Stimulated activated CD8-positive, alpha-beta memory T cell treated with anti-CD3 and anti-CD28 coated beads, Interleukin-12 subunit alpha, Interleukin-12 subunit beta, amount 100 ng/mL, for 4 hours (primary cell): ENCODE measurements at places on chromosomes 5 and 9.

DNA sequence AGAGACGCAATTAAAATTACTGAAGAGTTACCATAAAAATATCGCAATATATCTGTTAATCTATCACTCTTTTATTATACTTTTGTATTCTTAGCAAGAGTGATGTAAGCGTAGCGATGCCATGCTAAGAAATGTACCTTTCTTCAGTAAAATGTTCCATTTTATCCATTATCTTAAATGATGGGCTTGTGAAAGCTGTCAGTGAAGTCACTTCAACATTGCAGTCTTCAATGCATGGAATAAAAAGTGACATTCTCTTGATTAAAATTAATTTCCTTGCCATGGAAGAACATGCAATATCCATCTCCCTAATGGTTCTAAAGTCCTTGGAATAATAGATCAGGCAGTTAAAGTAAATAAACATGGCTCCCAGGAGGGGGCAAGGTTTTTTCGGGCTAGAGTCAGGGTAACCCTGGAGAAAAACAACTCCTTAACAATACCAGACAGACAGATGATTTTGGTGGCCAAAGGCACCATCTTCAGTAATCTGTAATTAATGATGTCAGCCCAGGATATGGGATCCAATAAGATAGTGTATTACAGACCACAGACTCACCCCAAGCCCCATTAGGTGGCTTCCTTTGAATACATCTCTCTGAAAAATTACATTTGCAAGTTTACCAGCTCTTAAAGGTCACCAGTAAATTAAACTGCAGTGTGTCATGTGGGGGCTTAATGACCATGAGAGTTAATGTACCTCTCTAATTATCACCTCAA lies 677.1 kb downstream of the DTWD2 start:
- no peak for DNase-seq

GRCh38 chr5:124648902-124649467 lies 97.5 kb downstream of the ZNF608 start:
- no peak for DNase-seq

GRCh38 chr5:172730981-172731679 lies 39.9 kb downstream of the DUSP1 start:
- DNase-seq, result no peak

GRCh38 chr9:113622600-113623400 lies 159.3 kb downstream of the RGS3 start:
- DNase-seq, result no peak

DNA sequence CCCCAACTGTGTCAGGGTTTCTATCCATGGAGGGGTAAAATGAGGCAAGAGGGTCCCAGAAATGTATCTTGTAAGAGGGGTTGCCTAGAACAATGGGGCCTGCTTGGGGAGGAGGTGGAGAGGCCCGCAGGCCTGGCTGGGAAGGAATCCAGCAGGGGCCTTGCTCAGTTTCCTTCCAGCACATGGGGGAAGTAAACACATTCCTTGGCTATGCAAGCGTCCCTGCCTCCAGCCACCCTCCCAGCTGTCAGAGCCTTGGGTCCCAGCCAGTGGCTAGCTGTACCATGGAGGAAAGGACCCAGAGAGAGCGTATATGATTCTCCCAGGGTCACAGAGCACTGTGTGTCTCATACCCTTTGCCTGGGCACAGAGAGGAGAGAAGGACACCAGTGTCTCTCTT lies 71.1 kb upstream of the IL17B start:
- no peak for DNase-seq

DNA sequence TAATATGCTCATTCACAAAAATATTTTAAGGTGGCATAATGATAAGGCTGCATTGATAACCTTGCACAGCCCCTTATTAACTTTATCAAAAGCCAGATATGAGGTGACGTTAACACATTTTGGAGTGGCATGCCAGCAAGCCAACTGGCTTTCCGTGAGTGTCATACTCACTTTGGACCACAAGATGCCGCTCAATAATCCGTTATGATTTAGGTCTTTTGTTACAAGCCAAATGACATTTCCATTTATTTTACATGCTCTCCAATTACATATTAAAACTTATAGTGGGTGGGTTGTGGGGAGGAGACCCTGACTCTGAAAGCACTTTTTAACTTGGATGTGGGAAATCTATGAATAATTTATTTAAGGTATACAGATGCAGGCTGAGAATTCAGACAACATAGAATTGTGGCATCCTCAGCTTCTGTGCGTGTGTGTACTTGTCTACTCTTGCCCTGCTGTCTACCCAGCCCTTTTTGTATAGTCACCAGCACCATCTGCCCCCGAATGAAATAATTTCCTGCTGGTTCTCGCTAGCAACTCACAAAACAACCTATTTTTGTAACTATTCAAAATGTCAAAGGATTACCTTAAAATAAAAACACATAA lies 305.1 kb downstream of the PSAT1 start:
- no peak for DNase-seq

GRCh38 chr5:120958877-120959485 lies 494.9 kb downstream of the PRR16 start:
- DNase-seq, result no peak

DNA sequence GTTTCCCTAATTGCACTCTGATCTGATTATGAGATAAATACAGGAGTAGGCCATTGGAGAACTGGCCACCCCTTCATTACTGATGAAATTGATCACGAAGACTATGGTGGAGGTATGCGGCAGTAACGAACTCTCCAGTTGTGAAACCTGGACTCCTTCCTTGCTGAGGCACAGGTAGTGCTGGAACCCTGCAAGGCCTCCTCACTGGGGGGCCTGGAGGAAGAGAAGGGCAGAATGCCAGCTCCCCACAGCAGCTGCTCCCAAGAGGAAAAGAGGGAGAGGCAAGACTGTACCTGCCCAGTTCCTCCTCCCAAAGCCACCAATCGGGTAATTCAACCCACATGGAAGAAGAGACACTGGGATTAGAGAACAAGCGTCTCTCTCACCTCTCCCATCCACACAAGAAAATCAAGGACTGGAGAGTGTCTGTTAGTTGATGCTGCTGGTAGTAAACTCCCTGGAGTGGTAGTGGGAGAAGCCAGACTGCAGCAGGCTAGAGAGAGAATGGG lies 19.1 kb upstream of the TRIO start:
- DNase-seq, result no peak

- no peak for DNase-seq
Measured at GRCh38 chr5:174315871-174316270, 270.4 kb downstream of the NSG2 start.

DNA sequence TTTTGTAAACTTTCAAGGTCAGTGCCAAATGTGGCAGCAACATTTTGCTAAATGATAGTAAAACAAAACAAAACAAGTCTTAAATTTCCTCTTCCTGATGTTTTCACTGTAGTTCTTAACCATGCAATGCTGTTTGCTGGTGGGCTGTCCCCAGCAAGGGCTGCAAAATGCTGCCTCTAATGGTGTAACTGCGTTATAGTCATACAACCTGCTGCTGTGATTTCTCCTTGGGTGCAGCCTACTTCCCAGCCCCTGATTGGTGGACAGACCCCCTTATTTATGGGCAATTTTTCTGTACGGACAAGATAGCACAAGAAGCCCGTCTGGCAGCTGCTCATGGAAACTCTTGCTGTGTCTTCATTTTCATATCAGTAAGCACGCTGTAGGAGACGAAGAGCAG lies 26.6 kb upstream of the PIP5K1B start:
- no peak for DNase-seq

- DNase-seq, result no peak
Measured at GRCh38 chr5:1182633-1183423, 18.6 kb upstream of the SLC6A19 start.

GRCh38 chr5:169070413-169070812 lies 230.5 kb downstream of the SLIT3 start:
- DNase-seq, result no peak

DNA sequence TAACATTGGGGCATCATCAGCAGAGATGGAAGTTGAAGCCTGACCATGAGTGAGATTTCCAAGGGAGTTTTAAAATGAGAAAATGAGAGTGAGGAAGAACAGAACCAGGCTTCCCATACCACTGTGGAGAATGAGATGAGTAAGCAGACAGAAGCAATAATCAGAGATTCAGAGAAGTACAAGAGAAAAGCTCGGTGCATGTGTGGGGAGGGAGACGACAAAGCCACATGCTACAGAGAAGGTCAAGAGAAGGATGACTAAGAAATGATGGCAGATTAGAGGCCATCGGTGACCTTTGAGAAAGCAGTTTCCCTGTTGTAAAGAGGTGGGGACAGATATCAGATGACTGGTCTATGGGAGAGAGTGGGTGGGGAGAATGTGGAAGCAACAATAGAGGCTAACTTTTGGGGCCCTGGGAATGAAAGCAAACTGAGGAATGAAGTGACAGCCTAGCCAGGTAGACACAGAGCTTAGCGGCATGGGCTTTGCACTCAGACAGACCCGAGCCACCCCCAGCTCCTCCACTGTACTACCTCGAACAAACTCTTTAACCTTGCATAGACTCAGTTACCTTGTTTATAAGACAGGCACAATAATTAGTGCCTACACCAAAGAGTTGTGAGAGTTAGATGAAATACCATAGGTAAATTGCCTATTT lies 207.7 kb downstream of the PIK3R1 start:
- no peak for DNase-seq

DNA sequence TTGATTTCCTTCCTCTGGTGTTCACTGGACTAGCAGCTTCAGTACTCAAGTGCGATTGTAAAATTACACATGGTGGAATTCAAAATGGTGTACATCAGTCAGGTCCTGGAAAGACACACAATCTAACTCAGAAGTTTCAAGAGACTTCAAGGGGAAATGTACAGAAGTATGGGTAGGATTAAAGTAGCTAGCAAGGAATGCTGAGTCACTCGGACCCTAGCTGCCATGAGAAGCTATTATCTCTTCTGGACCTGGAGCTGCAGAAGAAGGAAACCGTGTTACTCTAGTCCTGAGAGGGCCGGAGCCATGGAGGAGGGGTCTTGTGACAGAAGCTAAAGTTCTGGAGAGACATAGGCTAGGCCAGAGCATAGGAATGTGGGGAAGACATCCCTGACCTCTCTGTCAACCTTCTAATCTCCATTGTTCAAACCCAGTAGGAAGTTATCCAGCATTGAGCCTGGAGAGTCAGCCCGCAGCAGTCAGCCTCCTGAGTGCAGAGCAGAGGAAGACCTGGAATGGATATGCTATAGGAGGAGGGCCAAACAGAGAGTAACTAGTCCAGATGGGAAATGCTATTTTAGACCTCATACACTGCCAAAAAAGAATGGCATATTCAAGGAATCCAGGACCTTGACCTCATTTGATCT lies 84.3 kb downstream of the GHR start:
- no peak for DNase-seq

- DNase-seq, result no peak
Measured at GRCh38 chr9:128082151-128082550, 14.1 kb downstream of the SLC25A25 start.

GRCh38 chr9:136060671-136061371 lies 34.3 kb downstream of the NACC2 start:
- DNase-seq, result no peak

DNA sequence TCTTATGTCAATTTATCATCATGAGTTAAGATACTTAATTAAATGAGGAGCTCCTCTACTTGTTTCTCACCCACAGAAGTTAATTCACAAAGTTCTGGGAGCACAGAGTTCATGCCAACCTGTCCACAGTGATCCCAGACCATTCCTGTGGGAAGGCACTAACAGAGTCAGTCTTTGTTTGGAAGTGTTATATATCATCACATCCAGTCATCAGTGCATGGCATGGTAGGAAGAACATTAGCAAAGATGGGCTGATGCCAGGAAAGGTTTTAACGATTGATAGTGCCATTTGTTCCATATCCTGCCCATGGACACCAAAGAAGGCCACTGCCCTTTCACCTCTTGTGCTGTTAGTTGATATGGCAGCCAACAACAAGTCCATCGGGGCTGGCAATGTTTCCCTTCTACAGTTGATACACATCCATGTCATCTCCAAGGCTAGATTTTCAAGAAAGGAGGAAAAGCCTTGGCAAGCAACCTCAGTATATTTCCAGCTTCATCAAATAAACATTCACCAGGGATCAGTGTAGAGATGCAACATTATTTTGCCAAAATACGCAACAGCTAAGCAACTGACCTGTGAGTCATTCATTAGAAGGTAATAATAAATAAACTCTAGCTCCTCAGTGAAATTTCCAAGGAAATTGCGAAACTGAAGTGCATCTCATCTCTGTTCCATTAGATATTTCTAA lies 169.6 kb downstream of the RORB start:
- DNase-seq, result no peak

- DNase-seq, result no peak
Measured at GRCh38 chr9:26264709-26265601, 586.7 kb upstream of the TUSC1 start.

GRCh38 chr9:125908966-125909365 lies 161.8 kb downstream of the PBX3 start:
- no peak for DNase-seq

DNA sequence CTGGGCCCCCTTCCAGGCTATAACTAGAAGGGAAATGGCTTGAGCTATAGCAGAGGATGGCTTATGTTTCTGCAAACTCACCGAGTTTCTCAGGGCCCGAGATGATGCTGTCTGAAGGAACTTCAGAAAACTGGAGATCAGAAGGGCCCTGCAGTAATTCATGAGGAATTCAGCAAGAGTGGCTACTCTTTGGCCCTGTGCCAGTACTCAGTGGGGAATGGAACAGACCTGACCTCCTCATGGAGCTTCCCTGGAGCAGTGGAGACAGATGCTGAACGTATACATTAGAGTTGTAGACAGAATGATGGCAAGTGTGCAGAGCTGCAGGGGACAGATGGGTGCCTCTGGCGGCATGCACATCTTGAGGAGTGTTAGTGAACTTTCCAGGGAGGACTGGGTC lies 17.3 kb upstream of the SMIM32 start:
- DNase-seq, result no peak

GRCh38 chr5:177302354-177303110 lies 987 bp downstream of the RAB24 start:
- no peak for DNase-seq

DNA sequence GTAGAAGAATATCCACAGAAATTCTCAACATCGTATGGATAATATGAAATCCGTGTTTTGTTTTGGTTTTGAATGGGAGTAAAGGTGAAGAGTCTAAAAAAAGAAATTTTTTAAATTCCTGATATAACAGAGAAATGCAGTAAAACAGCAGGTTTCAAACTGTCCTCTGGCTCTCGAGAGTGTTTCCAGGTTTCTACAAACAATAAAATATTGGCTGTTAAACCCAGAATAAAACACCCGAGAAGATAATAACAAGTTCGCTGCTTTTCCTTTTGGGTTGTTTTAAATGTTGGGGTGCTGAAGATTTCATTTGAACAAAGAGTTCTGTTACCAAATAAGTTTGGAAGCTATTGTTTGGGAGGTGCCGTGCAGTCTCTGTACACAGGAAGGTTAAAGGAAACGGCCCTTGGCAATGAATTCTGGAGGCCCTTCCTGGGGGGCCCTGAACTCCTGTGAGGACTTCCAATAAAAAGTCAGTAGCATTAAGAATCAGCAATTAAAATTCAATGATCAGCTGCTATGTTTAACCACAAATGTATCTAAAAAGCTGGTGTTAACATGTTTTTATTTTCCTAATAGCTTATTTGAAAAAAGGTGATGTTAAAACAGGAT lies 215.8 kb downstream of the TSSK1B start:
- no peak for DNase-seq

DNA sequence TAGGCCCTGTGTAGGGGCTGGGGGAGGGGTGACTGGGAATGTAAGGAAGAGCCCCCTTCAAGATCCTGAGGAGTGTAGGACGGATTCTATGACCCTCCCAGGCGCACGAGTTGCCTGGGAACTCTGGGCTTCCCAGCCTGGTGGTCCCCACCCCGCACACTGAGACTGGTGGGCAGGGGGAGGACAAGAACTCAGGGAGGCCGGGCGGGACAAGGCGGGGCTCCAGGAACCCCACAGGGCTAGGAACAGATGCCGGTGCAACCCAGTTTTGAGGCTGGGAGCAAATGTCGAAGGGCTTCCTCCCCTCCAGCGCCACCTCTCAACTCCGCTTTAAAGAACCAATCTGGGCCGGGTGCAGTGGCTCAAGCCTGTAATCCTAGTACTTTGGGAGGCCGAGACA lies 1.3 kb upstream of the VDAC1 start:
- DNase-seq, result no peak
